ENCODE measurements at places on chromosomes 5 and 9.
A peak's percentile ranks its signal among the peaks of the same experiment; 100 is the strongest.

DNA sequence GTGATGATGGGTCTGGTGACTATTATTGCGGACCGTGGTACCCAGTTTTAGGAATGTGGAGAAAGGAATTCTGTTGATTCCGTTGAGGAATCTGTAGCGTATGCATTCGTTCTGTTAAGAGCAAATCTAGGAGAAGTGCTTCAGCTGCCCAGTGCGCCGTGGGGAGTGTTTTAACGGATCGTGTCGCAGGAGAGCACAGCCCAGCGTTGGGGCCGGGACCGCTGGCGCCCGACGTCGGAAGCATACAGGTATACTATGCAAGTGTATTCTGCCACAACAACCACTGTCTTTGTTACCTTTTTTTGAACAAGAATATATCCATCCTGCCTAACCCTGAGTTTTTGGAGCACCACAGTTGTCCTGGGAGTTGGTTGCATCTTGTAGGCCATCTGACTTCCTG lies 42.7 kb downstream of the TENT4A start:
- DNase-seq: no peak

GRCh38 chr9:94847486-94847885 lies 121.0 kb downstream of the AOPEP start:
- no peak for DNase-seq

DNA sequence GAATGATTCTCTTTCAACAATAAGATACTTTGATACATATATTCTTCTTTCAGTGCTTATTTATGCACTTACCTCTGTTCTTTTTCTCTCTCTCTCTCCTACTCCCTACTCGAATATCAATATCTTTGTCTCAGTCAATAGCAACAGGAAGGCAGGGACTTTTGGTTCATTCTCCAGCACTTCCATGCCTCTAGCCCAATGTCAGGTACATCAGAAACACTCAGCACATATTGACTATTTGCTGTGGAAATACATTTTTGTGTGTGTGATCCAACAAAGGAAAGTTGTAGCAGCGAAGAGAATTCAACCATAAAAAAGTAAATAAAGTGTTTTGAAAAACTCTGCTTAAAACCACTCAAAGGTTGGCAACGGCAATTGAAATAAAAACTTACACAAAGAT lies 12.6 kb downstream of the DIRAS2 start:
- no peak for DNase-seq

DNA sequence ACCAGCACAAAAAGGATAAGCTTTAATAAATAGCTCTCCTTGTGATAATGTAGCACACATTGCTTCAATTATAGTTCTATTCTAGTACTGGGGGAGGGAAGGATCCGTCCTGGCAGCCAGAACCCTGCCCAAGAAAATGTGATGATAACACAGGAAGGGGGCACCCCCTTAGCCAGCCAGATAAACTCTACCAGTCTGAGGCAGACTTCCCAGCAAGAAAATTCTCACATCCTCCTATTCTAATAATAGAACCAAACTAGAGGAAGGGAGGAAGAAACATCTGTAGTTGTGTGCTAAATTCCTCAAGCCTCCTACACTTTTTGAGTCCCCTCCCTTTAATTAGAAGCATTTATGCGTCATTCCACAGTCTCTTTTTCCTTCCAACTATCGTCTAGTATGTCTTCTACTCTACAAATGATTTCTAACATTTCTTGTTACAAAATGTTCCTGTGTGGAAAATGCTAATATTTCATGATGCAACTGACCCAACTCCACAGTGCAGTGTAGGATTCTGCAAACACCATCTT lies 261.0 kb downstream of the SEMA5A start:
- DNase-seq: no peak

- DNase-seq: no peak
Measured at GRCh38 chr5:11449217-11449616, 455.0 kb downstream of the CTNND2 start.

GRCh38 chr9:93655621-93656425 lies 79.4 kb downstream of the PHF2 start:
- no peak for DNase-seq

- no peak for DNase-seq
Measured at GRCh38 chr9:26216702-26217101, 538.5 kb upstream of the TUSC1 start.

DNA sequence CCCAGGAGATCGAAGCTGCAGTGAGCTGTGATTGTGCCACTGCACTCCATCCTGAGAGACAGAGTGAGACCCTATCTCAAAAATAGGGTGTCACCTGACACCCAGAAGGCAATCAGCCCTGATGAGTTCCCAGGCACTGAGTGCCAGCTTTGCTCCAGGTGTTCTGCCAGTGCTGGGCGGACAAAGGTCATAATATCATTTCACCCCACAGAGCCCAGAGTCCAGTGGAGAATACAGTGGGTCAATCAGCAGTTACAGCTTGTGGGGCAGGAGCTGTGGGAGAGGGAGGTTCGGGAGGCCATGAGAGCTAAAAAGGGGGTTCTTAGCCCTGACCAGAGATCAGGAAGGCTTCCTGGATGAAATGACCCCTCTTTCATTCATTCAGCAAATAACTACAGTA lies 24.4 kb upstream of the SH3RF2 start:
- DNase-seq: no peak

GRCh38 chr9:105661011-105661410 lies 1.2 kb upstream of the TAL2 start:
- DNase-seq: no peak

DNA sequence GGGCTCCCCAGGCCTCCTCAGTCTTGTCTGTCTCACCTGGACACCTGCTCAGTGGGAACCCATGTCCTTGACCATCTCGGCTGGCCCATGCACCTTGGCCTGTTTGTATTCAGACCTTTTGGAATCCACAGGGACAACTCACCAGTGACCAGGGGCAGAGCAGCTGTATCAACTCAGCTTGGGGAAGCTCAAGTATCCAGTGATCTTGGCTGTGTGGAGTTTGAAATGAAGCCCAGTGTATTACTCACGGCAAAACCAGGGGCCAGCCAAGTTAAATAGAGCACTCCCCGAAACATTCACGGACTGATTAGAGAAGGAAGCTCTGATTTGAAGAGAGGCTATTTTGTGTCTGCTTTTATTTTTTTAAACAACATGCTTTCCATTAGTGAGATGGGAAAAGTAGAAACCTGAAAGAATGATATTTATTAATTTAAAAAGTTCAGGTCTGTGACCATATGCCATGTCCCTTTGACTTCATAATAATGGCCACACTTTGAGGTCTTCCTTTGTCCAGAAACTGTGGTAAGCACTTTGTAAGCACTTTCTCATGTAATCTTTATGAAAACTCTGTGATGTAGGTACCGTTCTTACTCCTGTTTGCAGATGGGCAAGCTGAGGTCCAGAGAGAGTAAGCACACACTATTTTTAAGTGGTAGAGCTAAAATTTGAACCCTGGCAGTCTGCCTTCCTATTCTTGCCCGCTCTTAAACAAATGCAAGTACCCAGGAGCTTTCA lies 656.5 kb downstream of the BNC2 start:
- DNase-seq: no peak

DNA sequence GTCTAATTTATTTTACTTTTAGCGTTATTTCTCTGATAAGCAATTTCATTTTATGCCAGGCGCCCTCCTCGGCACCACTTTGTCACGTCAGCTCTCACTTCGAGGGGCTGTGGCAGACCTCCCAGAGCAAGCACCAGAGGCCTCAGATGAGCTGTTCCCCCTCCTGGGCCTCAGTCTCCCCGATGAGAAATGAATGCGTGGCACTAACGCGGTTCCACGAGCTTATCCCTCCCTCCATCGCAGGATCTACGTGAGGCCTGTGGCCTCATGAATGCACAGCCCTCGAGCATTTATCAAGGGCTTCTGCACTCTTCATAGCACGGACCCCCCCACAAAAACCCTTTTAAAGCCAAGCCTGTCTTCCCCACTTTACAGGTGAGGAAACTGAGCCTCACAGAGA lies 205.2 kb downstream of the CDK5RAP2 start:
- DNase-seq: no peak

- DNase-seq: no peak
Measured at GRCh38 chr9:81619353-81620001, 69.9 kb downstream of the TLE1 start.

GRCh38 chr5:93579692-93580062 lies 1.3 kb downstream of the NR2F1-AS1 start:
- no peak for DNase-seq

GRCh38 chr5:158938200-158938599 lies 161.5 kb downstream of the EBF1 start:
- no peak for DNase-seq

- DNase-seq: no peak
Measured at GRCh38 chr5:147346006-147346561, 111.3 kb downstream of the STK32A start.

DNA sequence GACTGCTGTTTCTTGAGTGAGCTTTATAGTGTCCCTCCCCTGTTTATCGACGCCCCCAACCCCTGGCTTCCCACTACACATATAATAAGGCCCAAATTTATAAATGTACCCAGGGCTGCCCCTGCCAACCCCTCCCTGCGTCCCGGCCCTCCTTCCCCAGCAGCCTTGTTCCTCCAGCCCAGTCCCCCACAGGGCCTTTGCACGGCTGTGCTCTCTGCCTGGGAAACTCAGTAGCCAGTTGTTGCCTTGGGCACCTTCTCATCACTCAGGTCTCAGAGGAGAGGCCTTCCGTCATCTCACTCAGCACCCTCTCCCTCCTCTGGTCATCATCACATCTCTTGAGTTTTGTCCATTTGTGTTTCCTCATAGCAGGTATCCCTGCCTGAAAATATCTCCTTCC lies 15.8 kb upstream of the UNC5A start:
- no peak for DNase-seq

GRCh38 chr9:131366761-131367401 lies 27.0 kb upstream of the PRRC2B start:
- peak; percentile 56 for DNase-seq

DNA sequence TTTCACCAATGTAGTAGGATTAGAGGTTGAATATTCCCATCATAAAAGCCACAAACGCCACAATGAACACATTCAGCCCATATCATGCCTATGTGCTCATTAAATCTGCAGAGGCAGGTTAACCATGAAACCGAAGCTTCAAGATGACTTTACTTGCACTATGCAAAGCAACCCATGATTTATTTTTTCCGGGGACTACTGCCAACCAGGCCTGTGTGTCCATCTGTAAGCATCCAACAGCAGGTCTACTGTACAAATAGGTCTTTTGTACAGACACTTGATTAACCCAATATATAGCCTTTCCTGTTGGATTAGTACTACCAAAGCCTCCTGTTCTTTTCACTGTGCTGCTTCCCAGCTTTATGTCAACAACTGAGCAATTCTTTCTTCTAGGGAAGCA lies 104.9 kb upstream of the CDH10 start:
- DNase-seq: peak; percentile 5

DNA sequence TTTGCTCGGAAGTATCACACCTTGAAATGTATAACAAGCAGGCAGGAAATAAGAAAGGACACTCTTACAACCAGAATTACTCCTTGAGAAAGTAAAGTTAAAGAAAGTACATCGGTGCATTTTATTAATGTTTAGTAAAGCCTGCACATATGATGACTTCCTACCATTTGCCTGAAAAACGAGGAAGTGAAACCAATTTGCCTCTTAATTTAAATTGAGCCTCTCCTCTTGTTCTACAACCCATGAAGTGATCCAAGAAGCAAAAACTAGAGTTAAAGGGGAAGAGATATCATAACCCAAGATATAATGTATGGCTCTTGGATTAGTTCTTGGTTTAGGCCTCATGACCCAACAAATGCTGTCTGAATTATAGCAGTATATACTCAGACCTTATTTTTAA lies 95.6 kb downstream of the GNAQ start:
- no peak for DNase-seq

DNA sequence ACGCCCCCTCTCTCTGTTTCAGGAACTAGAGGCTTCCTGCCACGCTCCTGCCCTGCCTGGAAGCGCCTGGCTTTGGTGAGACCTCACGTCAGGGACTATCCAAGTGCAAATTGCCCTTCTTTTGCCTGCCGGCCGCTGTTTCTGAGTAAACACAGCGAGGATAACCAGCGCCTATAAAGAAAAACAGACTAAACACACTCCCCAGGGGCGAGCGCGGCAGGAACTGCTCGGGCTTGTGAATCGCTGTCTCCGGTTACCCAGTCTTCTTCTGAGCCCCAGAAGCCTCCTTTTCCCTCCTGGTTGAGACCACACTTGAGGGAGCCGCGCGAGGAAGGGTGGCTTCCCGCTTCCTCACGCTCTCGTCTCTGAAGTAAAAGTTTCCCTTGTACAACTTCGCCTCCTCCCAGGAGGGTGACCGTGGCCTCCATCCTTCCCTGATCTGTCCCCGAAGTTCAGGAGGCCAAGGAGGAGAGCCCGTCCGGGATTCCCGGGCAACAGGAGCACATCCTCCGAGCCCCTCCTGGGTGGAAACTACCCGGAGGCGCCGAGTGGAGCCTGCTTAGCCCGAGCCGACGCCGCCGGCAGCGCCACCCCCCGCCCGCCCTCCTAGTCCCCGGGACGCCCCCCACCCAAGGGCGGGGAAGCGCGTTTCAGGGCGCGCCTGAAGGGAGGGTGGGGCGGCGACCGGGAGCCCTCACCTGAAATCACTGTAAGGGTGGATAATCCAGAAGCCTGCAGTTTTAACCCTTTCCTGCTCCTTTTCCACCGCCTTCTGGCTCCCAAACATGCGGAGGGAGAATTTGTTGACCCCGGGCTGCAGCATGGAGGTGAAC lies 993 bp downstream of the HCN1 start:
- no peak for DNase-seq

GRCh38 chr5:41754857-41755256 lies 115.4 kb downstream of the OXCT1 start:
- DNase-seq: no peak

- DNase-seq: no peak
Measured at GRCh38 chr5:102130890-102131289, 165.2 kb downstream of the SLCO4C1 start.

- DNase-seq: no peak
Measured at GRCh38 chr9:134844821-134845220, 35.8 kb upstream of the FCN2 start.
